ENCODE measurements at places on chromosomes 12 and 14. TPM values are rescaled to one million over a fixed set of nuclear protein-coding genes. Genes with fewer than 3 reads are reported as not detected.

Gene KIF5A
- total RNA-seq: 1.6 TPM

Gene PTPRO
- total RNA-seq: 0.23 TPM

Gene RPS6KA5
- 12.7 TPM for total RNA-seq

Gene CLEC4A
- total RNA-seq: 0.99 TPM

Gene TEX22
- total RNA-seq: 9.2 TPM
